ENCODE measurements at places on chromosomes 1 and 21. TPM values are rescaled to one million over a fixed set of nuclear protein-coding genes. Genes with fewer than 3 reads are reported as not detected.

Gene COP1
- 35.7 TPM for total RNA-seq

Gene HNRNPCL2
- not detected for total RNA-seq

Gene LAX1
- not detected for total RNA-seq

Gene ALX3
- total RNA-seq = not detected

Gene FAM163A
- total RNA-seq = not detected

Gene B4GALT2
- 99.4 TPM for total RNA-seq

Gene TPTE
- total RNA-seq = not detected

Gene SPRR2D
- not detected for total RNA-seq

Gene PGLYRP4
- not detected for total RNA-seq

Gene PDE9A
- 0.60 TPM for total RNA-seq

Gene LCK
- not detected for total RNA-seq

Gene ZNF648
- not detected for total RNA-seq

Gene RGS8
- total RNA-seq = 0.17 TPM

Gene MROH7
- total RNA-seq = not detected

Gene MPZL1
- 215 TPM for total RNA-seq

Gene COL11A1
- 1,042 TPM for total RNA-seq

Gene ARHGEF16
- total RNA-seq = 1.1 TPM

Gene TENT5C
- 0.21 TPM for total RNA-seq

Gene NR1I3
- total RNA-seq = not detected

Gene S100A7A
- total RNA-seq = not detected

Gene RRP1
- 19.6 TPM for total RNA-seq

Gene CCSAP
- 8.9 TPM for total RNA-seq

Gene CHAF1B
- total RNA-seq = 3.6 TPM

Gene HTR1D
- 3.7 TPM for total RNA-seq

Gene PLPP3
- total RNA-seq = 20.5 TPM

Gene GPR157
- total RNA-seq = 8.2 TPM

Gene CHIA
- total RNA-seq = not detected
